ENCODE measurements at places on chromosomes 16 and 17.

- no peak for DNase-seq
Measured at GRCh38 chr17:34076743-34077631, 178.1 kb upstream of the CCL2 start.

GRCh38 chr17:12789075-12789480 is 220 bp upstream of the ARHGAP44 start:
- peak; percentile 46 for DNase-seq

DNA sequence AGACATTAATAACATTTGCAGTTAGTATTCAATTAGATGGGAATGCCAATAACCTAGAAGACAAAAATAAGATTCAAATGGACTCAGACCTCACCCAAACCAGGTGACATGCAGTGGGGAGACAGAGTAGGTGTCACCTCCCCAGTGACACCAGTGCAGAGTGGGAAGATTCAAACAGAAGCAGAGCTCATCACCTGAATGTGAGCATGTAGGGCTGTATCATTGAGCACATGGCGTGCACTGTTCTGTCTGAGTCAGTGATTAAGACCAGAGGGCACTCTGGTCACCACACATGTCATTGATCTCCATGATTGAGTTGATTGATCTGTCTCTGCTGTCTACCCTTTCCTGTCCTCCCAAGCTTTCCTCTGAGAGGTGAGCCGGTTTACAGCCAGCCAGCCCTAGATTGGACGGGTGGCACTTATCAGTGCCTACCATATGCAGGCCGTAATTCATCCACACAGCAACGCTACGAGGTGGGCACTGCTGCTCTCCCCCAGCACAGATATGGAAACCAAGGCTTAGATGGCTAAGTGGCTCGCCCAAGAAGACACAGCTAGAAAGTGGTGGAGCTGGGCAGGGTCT is 34.0 kb downstream of the RHBDL3 start:
- DNase-seq: peak; percentile 83

GRCh38 chr17:48909783-48910182 is 1.6 kb downstream of the UBE2Z start:
- no peak for DNase-seq

- no peak for DNase-seq
Measured at GRCh38 chr17:67615011-67615561, 102.7 kb upstream of the NOL11 start.
